CD4-positive, alpha-beta T cell (primary cell): ENCODE measurements at places on chromosomes 11 and 22.

DNA sequence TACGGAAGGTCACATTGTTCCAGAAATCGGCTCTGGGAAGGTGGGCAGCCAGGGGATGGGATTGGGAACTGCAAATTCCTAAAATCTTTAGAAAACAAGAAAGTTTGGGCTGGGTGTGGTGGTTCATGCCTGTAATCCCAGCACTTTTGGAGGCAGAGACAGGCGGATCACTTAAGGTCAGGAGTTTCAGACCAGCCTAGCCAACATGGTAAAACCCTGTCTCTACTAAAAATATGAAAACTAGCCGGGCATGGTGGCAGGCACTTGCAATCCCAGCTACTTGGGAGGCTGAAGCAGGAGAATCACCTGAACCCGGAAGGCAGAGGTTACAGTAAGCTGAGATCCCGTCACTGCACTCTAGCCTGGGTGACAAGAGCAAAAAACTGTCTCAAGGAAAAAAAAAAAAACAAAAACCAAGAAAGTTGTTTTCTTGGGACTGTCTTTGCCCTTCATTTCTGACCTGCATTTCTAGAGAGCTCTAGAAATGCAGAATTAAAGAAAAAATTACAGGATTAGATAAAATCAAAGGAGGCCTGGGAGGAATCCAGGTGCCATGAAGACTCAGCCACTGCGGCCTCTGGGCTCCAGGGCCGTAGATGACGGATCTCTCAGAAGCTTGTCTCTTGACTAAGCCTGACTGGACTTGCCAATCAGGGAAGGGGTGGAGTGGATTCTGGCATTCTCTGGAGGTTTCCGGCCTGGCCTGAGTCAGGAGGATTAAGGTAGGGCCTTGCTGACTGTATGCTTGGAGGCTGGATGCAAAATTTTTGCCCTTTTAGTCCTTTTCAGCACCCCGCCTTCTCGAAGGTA, 5.3 kb upstream of the MALAT1 start:
- no peak for DNase-seq

DNA sequence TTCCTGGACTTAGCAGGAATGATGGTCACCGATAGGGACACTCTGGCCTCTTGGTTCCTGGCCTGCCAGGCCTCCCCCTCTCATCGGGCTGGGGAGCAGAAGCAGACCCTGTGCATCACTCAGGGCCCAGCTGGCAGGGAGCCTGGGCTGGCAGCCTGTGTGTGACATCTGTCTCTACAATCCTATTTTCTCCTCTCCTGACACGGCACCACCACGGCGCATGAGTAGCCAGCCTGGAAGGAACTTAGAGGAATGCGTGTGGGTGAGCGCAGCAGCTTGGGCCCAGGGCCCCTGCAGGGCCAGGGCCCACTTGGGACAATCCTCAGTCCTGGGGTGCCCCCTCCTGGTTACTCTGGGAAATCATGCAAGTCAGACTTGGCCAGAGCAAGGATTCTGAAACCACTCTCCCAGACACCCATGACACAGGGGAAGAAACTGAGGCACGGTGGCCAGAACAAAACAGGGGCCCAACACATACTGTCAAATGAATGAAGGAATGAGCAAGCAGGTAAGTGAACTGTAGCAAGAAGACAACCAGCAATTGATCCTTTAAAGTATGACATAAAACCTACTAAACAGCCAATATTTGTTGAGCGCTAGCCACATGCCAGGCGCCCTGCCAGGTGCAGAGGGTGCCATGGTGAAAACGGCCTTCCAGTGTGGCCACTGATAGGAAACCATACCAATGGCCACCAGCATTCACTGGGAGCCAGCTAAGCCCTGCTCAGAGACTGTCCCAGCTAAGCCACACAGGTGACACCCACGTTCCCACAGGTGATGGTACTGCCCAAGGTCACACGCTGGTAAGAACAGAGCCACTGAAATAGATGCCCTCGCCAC, 13.3 kb downstream of the RSPH14 start:
- DNase-seq, result peak; percentile 69

GRCh38 chr11:17894929-17895658, 117.8 kb downstream of the SERGEF start:
- DNase-seq, result no peak

- no peak for DNase-seq
Observed at GRCh38 chr11:67113231-67113721, 5.8 kb upstream of the KDM2A start.

DNA sequence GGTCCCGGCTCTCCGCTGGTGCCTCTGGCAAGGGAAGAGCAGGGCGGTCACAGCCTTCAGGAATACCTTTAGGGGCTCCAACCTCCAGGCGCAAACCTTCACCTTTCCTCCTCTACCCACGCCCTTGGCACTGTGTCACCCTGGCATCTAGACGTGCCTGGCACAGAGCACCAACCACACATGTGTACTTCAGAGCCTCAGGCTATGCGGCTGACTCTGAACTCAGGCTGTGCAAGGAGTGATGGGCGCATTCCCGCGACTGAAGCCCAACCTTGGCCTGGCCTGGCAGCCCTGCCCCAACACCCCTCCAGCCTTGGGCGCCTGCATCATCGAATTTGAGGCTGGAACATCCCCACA, 11.4 kb downstream of the SCARF2 start:
- DNase-seq, result no peak

DNA sequence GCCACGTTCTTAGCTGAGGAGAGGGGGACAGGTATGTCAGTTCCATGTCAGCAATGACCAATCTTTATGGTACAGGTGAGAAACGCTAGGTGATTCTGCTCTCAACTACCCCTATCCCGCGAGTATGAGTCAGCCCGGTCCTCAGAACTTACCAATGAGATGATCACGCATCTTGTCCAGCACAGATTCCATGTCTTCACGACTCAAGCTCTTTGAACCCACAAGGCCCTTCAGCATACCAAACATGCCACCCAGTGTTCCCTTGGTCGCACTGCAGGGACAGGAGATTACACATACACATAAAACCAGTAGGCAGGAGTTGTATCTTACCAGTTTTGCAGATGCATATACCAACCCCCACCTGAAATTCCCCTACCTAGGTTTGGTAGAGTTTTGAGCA, 2.9 kb downstream of the SRPRA start:
- DNase-seq, result no peak

DNA sequence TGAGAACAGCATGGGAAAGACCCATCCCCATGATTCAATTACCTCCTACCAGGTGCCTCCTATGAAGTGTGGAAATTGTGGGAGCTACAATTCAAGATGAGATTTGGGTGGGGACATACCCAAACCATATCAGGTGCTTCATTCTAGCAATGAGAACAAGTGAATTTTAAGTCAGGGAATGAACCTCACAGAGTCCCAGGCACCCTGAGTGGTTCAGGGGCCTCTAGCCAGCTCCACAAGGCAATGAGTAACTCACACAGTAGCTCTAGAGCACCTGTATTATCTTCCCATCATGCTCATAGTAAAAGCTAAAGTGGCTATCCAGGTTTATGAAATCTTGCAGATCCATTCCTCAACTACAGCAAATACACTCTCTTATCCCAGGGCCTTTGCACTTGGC, 13.1 kb upstream of the ACCSL start:
- no peak for DNase-seq

GRCh38 chr11:127063241-127063640, 62.7 kb upstream of the KIRREL3 start:
- DNase-seq, result no peak

DNA sequence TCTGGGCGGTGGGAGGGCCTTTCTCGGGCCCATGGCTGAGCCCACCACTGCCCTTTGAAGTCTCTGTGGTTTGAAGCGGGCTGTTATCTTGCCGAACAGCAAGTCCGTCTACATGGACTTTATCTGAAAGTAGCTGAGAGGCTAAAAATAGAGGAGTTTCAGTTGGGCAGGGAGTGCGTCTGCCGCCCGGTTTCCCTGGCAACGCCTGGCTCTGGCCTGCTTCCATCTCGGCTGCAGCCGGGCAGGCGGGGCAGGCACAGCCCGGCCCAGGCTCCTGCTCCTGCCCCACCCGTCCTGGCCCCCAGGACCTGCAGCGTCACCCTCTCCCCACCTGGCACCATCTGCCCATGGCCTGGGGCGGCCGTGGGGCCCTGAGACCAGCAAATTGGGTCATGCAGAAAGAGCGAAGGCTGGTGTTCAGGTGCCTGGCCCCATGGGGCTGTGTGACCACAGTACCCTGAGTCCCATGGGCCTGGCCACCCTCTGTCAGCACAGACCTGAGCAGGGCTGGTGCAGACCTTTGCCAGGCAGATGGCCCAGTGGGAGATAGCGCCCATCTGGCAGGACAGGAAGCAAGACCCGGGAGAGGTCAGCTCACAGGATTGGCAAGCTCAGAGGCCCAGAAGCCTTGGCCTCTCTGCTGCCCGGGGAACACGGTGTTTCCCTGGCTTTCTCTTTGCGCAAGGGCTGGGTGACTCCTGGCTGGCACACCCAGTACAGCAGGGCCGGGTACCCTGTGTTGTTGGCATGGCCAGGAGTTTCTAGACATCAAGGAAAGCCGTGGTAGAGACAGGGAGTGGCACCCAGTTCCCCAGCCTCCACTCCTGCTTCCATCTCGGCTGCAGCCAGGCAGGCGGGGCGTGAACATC, 79.1 kb upstream of the KCNQ1OT1 start:
- no peak for DNase-seq

DNA sequence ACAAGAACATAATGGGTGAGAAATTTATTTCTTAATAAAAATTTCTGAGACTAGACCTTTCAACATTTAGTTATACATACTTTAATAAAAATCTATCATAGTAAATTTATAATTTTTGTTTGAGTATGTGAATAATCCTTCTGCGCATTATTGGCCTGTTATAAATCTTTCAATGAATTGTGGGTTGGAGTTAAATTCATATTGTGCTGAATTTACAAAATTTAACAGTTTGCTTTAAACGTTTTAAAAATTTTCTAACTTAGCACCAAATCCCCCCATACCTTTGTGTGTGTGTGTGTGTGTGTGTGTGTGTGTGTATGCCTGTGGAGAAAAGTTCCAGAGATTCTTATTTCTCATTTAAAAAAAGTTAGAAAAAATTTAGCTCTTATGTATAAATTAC, 111.0 kb downstream of the TMEM135 start:
- DNase-seq, result no peak

GRCh38 chr22:21626735-21627469, 2.9 kb downstream of the YDJC start:
- no peak for DNase-seq

- DNase-seq, result no peak
Observed at GRCh38 chr11:116148056-116148455, 624.7 kb downstream of the BUD13 start.

GRCh38 chr22:50119169-50119767, 29.5 kb downstream of the MOV10L1 start:
- DNase-seq, result no peak

DNA sequence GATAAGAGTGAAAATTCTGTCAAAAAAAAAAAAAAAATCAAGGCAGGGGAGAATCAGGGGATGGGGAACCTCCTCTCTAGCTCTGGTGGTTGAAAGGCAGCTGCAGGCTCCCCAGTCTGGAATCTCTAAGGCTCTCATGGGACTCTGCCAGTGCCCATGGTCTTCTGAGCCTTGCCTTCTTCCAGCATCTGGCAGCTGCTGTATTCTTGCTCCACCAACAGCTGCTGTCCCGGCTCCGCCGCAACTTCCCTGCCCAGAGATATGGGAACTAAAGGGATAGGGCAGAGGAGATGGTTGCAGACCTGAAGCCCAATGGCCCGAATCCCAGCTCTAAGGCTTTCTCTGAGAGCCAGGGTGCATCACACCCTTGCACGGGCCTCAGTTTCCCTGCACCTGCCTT, 49.5 kb upstream of the PHF21B start:
- no peak for DNase-seq

DNA sequence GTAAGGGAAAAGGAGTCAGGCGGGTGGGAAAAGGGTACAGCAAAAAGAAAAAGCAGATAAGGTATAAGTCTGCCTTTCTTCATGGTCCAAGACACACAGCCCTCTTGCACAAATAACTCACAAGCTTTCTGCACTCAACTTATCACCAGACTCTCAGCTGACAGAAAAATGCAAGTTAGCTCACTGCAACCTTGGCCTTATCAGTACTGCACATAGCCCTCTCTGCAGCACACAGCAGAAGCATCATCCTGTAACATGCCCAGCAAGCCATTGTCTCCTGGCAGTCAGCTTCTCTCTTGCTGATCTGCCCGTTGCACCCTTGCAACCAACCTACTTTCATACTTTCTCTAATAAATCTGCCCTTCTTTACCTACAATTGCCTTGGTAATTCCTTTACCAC, 5.8 kb downstream of the ZBTB44 start:
- no peak for DNase-seq

DNA sequence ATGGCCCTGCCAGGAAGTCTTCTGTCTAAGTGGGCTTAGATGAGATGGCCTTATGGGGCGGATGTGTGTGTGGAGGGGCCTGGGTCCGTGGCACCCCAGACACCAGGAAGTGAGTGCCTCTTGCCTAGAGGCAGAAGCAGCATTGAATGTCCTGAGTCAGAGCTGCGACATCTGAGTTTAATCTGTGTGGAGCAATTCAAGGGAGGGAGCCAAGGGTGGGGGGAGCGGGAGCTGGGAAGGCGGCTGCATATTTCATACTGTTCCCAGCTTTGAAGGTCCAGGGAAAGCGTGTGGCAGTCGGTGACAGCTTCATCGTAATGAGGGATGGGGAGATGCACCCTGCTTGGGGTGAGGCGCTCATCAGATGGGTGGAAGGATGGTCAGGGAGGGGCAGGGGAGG, 73.5 kb upstream of the THY1 start:
- no peak for DNase-seq

- no peak for DNase-seq
Observed at GRCh38 chr22:42951093-42951710, 63.7 kb downstream of the PACSIN2 start.

DNA sequence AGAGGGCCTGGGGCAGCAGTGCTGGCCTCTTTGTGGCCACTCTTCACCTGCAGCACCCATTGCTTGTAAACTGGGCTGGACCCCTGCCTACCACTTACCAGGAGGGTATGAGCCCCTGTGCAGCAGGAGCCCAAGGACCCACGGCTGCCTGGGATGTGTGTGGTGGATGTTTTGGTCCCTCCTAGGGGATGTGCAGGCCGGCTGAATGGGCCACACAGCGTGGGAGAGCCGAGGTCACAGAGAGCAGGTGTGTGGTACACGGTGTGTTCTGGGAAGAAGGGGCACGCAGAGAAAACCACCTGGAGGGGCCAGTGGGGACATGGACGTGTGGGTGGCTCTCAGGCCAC, 19.3 kb upstream of the GNB1L start:
- DNase-seq, result no peak
